ENCODE measurements at places on chromosomes 2 and 18.

GRCh38 chr2:210546424-210547208 is 9.8 kb upstream of the CPS1 start:
- no peak for DNase-seq

- DNase-seq, result no peak
Measured at GRCh38 chr2:74194799-74195198, 3.6 kb upstream of the MTHFD2 start.

- DNase-seq, result no peak
Measured at GRCh38 chr2:86044045-86044444, 61.6 kb downstream of the POLR1A start.

GRCh38 chr2:234453216-234453615 is 43.7 kb downstream of the ARL4C start:
- DNase-seq, result no peak

DNA sequence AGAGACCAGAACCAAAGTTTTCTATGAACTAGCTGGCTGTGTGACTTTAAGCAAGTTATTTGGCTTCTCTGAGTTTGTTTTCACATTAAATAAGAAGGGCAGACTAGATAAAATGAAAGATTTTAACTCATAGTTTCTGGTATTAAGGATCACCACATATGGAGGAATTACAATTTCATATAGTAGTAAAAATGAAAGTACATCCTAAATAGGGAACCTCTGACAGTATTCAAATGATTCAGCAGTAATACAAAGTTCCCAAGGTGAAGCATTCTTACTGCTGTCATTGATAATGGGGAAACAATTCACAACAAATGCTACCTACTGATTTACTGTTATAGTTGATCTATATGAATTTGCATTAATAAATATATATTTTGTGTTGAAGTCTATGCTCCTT is 170.3 kb upstream of the VRK2 start:
- DNase-seq, result no peak

- no peak for DNase-seq
Measured at GRCh38 chr2:9990736-9991135, 39.2 kb downstream of the GRHL1 start.

DNA sequence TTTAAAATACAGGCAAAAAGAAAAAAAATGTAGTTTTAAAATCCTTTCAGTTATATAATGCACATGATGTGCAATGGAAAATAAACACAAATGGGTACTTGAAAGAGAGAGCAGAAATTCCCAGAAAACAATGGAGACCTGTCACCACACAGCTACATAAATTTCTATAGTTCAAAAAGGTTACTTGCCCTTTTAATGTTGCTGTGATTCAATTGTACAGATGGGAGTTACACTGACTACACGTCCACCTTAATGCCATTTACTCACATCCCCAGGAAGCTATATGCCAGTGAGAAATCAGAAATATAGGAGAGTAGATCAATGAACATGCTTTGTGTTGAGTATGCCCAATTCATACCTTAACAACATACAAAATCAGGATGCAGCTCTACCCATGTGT is 269.6 kb downstream of the ERBB4 start:
- no peak for DNase-seq
